ENCODE measurements at places on chromosomes 3 and 15.

GRCh38 chr15:100847194-100847593 is 32.4 kb upstream of the ALDH1A3 start:
- DNase-seq = no peak

DNA sequence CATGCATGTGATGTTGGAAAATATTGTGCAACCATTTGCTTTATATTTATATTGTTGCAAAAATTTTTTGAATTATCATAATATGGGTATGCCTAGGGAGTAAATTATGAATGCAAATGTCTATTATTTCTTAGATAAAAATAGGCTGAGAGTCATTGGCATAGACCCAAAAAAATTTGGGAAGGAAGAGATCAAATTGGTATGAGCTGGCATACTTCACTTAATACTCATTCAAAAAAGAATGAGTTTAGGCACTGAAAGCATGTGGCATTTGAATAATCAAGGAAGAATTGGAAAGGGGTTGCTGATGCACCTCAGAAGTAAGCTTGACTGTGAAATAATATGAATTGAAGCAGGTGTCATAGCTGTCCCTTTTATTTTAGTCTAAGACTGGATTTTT is 764.0 kb upstream of the DPPA4 start:
- no peak for DNase-seq

- DNase-seq = no peak
Observed at GRCh38 chr15:58694641-58695398, 54.7 kb downstream of the ADAM10 start.

- no peak for DNase-seq
Observed at GRCh38 chr15:96219681-96220080, 110.8 kb upstream of the NR2F2 start.

DNA sequence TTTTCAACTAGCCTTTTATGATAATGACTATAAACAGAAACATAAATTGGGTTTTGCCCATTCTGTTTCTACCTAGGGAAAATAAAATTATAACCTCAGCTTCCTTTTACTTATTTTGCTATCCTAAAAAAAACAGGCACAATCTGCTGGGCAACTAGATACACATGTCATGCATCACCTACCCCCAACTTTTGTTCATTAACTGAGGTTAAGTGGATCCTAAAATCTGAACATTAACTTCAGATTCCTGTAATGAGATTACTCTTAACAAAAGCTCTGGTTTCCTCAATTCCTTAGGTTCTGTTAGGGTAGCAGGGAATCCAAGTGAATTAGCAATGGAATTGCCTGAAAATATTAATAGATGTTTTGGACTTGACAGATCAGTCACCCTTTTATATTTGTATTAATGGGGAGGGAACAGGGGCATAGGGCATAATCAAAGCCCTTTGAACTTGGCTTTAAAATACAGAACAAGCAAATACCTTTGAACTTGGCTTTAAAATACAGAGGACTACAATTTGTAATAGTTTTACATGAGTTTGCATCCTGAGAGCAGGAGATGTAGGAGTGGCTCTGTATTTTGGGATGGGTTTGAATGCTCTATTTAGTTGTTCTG is 106.6 kb downstream of the FEZF2 start:
- no peak for DNase-seq

DNA sequence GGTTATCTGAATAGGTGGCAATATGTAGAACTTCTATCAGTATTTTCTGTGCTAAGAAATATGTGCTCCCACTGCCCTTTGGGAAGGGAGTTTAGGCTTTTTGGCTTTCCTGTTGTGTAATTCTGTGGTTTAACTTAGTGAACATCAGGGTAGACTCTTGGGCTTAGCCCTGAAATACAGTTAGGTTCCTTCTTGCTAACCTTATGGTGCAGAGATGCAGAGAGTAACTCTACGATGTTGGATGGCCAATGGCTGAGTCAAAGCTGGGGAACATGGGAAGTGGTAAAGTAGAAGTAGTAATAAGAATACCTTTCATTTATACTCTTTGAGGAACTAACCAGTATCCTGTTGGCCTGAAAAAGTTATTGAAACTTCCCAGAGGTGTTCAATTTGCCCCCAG is 80.8 kb upstream of the IL12A start:
- no peak for DNase-seq

DNA sequence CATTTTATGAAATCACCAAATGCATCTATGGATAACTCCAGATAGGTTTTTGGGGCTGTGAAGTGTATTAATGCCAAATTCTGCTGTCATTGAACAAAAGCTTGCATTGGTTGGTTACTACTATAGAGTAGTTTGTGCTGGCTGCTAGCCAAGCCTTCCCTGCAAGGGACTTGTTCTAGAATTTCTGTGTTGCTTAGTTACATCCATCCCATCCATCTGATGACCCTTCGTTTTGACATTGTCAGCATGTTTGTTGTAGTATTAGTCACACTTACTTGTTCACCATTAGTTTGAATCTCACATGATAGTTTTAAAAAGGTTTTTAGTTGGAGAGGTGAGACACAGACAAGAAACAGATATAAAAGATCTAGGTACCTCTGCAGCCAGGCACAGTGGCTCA is 7.0 kb upstream of the NIPA2 start:
- no peak for DNase-seq

DNA sequence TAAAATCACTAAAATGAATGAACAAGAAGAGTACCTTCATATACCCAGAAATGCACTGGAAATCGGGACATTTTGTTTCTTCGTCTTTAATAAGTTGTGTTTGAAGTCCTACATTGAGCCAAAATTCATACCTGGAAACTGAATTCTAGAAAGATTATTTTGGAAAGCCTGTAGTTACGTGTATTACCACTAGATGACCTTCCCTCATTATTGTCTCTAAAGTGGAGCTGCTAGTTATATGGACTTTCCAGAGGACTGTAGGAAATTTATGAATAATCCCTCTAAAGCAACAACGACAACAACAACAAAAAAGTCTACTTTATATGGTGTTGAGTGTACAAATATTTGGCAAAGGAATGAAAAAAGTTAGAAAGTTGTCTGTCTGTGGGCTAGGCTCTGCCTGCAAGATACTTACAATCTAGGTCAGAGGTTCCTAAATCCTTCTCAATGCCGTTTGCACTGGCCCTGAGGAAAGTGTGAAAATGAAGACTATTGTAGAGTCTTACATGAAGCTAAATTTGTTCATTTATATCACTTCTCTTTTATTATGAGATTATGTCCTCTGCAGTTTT is 234.8 kb upstream of the NR2E3 start:
- no peak for DNase-seq

GRCh38 chr15:101494251-101494796 is 4.8 kb upstream of the PCSK6 start:
- DNase-seq = no peak

DNA sequence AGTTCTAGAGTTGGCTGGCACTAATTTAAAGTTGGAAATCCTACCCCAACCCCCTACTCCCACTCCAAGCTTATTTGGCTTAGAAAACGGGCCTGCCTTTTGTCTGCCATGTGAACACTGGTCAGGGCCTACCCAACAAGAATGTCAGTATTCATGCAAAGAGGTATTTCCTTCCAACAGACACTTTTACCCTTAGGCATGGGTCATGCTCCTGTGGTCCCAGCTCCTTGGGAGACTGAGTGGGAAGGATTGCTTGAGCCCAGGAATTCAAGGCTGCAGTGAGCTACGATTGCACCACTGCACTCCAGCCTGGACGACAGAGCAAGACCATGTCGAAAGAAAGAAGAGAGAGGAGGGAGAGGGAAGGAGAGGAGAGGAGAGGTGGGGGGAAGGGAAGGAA is 137.5 kb upstream of the LRTM1 start:
- no peak for DNase-seq

DNA sequence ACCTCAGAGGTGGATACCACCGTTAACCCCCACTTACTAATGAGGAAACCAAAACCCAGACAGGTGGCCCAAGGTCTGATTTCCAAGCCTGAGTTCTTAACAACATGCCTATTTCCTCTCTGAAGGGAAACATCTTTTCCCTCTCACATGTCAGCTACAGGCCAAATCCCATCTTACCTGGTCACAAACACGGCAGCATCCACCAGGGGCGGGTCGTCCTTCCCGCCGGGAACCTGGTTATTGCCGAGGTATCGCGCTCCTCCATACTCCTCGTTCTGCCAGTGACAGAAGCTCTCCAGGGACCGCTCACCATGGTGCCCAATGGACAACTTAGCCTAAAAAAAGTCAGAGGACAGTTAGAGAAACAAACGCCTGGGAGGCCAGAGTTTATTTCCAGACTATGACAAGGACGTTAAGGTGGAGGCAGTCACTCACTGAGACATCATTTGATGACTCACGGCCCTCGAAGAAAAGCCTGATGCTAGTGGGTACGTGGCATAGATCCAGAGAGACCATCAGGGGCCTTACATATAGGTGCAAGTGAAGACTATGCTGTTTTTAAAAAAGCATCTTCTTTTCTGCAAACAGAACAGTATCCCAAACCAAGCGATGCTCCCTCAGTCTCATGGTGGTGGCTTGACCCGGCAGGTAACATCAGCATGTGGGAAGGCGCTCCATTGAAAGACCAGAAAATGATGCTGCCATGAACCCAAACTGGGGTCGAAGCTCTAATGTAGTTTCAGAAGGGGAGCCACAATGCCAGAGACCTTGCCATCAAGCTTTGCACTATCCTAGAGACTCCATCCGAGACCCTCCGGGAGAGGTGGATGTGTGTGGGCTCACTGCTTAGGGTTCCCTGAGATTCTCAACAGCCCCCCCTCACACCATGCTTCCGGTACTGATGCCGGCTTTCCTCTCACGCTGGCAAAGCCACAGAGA is 80.2 kb downstream of the ADAMTS17 start:
- DNase-seq = no peak

GRCh38 chr3:35671483-35671882 is 32.2 kb downstream of the ARPP21 start:
- no peak for DNase-seq

All from left colon (tissue), 2 donors.